ENCODE measurements at places on chromosomes 13 and 19.

GRCh38 chr19:8017808-8018207 is 12.4 kb upstream of the ELAVL1 start:
- no peak for DNase-seq

GRCh38 chr13:30398601-30399072 is 23.7 kb upstream of the UBE2L5 start:
- no peak for DNase-seq

DNA sequence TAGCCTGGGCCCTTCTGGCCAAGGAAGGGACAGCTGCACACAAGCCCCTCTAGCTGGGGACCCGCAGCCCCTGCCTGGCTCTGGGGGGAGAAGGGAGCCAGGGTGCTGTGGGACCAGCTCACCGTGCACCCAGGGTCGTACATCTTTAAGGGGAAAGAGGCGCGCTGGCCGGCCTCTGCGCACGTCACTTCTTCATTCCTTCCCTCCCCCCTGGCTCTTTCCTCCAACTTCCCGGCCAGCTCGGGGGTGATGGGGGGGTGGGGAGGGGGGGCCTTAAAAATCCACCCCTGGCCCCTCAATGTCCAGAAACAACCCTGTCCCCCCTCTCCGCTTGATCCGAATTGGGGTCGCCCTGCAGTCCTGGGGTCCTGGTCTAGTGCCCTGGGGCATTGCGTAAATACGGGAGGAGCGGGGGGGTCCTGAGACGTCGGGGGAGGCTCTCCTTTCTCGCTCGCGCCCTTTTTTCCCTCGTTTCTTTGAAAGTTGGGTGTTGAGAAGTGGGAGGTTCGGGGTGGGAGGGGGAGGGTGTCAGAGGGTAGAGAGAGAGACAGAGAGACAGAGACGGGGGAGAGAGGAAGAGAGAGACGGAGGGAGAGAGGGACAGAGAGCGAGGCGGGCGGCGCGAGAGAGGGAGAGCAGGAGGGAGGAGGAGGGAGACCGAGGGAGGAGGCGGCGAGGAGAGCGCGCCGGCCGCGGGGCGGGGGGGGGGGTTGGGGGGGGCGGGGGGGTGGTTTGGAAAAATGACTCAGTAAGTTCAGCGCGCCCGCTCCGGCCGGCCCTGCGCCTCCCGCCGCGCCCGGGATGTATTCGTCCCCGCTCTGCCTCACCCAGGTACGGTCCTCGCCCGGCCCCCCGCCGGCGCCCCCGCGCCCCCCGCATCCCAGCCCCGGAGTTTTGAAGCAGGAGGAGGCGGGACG is at the start of gene NFIC:
NFIC (plus strand) TSS at position 748 of the 917 bp plus-strand sequence; CDS start at position 802, 54 bp downstream.
- DNase-seq = no peak

DNA sequence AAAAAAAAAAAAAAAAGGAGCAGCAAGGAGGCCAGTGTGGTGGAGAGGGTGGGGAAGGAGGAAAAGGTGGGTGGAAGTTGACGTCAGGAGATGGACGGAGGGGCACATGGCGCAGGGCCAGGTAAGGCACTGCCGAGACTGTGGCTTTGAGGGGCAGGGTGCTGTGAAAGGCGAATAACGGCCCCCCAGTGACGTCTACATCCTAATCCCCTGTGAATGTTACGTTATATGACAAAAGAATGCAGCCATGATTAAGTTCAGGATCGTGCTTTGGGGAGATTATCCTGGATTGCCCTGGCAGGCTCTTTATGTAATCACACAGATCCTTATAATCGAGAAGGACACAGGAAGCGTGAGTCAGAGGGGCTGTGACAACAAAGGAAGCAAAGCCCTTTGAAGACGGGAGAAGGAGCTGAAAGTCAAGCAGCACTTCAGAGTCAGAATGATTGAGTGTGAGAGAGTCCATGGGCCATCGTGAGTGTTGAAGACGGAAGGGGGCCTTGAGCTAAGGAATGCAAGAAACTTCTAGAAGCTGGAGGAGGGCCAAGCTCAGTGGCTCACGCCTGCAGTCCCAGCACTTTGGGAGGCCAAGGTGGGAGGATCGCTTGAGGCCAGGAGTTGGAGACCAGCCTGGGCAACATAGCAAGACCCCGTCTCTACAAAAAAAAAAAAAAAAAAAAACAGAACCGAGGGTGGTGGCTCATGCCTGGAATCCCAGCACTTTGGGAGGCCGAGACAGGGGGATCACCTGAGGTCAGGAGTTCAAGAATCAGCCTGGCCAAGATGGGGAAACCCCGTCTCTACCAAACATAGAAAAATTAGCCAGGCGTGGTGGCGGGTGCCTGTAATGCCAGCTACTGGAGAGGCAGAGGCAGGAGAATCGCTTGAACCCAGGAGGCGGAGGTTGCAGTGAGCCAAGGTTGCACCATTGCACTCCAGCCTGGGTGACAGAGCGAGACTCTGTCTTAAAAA is 13.8 kb upstream of the CEACAM16 start:
- no peak for DNase-seq

DNA sequence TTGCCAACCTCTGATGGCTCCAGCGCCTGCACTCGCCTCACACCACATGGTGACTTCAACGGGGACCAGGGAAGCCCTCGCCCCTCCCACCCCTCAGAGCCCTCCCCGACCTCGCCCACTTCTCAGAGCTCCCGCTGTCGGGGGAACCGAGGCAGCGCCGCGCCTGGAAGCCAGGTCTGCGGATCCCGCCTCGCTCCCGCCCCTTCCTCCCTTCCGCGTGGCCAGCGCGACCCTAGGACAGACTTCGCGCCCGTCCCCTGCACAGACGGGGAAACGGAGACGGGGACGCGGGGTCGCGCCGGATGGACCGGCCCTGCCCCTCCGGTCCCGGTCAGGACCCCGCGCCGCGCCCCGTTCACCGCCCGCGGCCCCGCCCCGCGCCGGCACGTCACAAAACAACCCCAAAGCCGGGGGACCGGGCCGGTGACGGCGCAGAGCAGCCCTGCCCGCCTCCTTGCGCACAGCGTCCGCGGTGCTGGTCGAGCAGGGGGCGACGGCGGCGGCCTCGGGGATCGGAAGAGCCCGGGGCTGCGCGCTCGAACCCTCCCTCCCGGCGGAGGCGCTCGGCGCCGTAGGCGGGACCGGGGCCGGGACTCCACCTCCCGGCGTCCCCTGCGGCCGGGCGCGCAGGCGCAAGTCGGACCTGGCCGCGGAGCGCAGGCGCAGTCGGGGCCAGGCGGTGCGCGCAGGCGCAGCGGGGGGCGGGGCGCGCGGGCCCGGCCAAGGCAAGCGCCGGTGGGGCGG is 379 bp upstream of the CDC34 start:
- DNase-seq = peak; percentile 53

- DNase-seq = no peak
Measured at GRCh38 chr19:28217022-28217421, 995.9 kb downstream of the UQCRFS1 start.

GRCh38 chr13:113856716-113857065 is 7.2 kb downstream of the GAS6 start:
- DNase-seq = no peak

GRCh38 chr13:29436291-29436690 is 159.2 kb downstream of the SLC7A1 start:
- no peak for DNase-seq
